Activated CD4-positive, CD25-positive, alpha-beta regulatory T cell (primary cell): ENCODE measurements at places on chromosomes 7 and 10.
A peak's percentile ranks its signal among the peaks of the same experiment; 100 is the strongest.

GRCh38 chr10:58438986-58439385, 53.8 kb downstream of the TFAM start:
- DNase-seq = no peak

DNA sequence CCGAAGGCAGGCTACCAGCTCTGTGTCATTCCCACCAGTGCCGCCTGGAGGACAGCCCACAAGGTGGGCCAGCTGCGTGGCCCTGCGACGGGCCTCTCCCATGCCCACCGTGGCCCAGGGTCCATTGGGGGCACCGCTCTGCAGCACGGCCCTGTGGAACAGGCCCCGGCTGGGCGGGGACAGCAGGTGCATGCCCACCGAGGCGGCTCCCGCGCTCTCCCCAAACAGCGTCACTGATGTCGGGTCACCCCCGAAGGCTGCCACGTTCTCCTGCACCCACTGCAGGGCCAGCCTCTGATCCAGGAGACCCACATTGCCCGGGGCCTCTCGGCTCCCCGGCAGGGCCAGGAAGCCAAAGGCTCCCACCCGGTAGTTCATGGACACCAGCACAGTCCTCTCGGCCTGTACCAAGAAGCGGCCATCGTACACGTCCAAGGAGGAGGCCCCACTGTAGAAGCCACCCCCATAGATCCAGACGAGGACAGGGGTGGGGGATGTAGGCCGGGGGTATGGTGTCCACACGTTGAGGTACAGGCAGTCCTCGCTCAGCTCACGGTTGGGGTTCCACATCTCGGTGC, 2.3 kb downstream of the ACHE start:
- DNase-seq = no peak

- DNase-seq = no peak
Measured at GRCh38 chr10:123301077-123301857, 147.1 kb downstream of the BUB3 start.

DNA sequence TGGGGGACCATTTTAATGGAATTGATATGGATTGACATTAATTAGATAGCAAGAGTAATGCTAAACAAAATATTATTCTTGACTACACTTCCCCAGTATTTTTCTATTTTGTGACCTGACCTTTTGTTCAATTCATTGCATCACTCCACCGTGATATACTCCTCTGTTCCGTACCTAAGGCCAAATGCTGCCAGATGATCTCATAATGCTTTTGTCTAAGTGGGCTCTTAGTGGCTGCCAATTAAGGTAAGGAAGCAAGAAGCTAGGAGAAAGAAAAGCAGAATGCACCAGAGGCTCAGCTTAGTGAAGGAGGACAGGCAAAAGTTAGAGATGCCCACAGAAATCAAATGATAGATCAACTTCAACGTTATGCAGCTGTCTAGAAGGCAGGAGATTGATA, 36.4 kb downstream of the FEZF1 start:
- no peak for DNase-seq

- DNase-seq = no peak
Measured at GRCh38 chr7:90262438-90262837, 17.5 kb downstream of the CFAP69 start.

GRCh38 chr7:48660306-48660870, 264.0 kb upstream of the CDC14C start:
- DNase-seq = no peak

DNA sequence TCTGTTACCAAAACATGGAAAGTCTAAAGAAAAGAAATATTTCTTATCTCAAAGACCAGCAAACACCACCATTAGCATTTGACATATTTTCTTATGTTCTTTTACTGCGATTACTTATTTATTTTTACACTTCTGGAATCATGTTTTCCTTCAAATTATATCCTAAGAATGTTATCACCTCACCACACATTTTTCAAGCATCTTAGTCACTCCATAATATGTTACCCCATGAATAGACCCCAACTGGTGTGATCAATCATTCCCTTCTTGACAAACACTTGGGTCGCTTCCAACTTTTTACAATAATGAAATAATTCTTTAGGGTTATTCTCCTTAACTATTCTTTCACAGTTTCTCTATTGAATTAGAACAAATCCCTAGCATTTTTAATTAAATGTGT, 67.4 kb downstream of the AMPH start:
- DNase-seq = no peak

GRCh38 chr10:117616179-117616578, 73.6 kb downstream of the EMX2 start:
- DNase-seq = no peak

- no peak for DNase-seq
Measured at GRCh38 chr10:109820620-109821405, 102.5 kb downstream of the XPNPEP1 start.

DNA sequence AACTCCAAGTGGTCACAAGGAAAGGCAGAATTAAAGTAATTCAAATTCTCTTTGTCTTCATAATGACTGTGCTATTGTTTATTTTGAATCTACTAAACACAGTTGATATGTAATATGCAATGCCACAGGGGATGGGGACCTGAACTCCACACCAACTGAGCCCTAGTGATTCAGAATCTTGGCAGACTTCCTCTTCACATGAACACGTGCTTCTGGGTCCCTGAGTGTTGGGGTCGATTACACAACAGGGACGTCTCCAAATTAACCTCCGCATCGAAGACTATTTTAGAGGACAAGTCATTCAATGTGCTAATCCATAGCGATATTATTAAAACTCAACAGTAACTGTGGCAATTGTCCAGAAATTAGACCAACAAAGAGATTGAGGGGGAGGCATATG, 95.3 kb upstream of the CARD11 start:
- no peak for DNase-seq

GRCh38 chr10:33052915-33053810, 95.1 kb upstream of the ITGB1 start:
- no peak for DNase-seq

DNA sequence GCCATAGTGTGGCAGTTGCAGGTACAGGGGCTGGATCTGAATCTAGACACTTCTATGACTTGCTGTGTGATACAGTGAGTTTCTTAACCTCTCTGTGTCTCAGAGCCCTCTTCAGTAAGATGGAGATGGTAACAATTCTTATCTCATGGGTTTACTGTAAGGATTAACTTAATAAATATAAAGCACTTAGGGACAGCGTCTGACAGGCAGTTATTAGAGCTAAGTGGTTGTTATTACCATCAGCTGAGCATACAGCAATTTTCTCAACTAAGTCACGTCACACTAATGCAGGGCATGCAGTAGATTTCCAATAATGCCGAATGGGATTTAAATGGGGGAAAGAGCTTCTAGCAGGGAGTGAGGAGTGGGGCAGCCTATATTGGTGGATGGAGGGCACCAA, 162.6 kb downstream of the SH2D4B start:
- DNase-seq = no peak

- peak; percentile 89 for DNase-seq
Measured at GRCh38 chr7:76359111-76359977, 553 bp upstream of the YWHAG start.

- no peak for DNase-seq
Measured at GRCh38 chr7:98126311-98127142, 19.9 kb downstream of the LMTK2 start.

DNA sequence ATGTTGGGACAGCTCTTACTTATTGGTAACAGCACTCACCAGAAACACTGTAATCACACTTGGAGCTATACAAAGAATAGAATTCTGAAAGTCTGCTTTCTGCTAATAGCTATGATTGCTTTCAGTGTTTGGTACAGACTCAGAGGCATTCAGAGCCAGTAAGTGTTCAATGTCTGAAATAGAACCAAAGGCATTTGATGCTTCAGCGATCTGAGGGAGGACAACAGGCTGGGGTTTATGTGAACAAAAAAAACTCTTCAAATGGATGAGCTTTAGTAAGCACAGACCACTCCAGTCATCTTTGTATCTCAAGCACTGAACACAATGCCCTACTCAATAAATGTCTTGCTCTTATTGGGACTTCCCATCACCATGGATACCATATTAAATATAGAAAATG, 322.8 kb upstream of the GRM3 start:
- DNase-seq = no peak

- DNase-seq = no peak
Measured at GRCh38 chr7:5229451-5230264, 39.6 kb downstream of the WIPI2 start.

GRCh38 chr10:13351340-13351915, 3.3 kb upstream of the SEPHS1 start:
- DNase-seq = no peak

DNA sequence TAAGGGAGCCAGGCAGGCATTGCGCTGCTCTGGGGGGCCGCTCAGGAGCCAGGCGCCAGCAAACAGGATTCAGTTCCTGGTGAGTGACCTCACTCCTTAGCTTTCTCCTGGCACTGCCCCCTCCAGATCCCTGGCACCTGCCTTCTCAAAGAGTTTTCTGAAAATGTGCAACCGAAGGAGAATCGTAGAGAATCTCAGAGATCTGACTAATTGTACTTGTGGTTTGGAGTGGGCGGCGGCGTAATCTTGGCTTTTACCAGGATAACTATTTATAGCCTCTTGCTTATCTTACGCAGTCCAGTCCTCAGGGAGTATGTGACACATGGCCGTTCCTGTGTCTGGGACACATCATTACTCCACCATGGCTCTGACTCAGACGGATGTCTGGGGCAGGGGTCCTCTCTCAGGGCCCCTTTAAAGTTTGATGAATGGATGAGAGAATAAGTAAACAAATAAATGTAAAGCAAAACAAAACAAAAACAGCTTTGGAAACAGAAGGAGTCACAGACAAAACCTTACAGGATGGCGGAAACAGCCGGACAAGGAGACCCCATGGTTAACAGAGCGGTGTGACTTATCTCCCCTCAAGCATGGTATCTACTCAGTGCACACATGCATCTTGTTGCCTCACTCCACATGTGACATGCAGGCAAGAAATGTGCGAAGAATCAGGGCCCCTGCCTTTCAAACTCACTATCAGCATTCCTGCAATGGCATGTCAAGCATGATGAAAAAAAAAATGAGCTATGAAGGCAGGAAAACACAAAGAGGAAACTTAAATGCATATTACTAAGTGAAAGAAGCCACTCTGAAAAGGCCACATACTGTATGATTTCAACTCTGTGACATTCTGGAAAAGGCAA, 99.7 kb downstream of the TNS3 start:
- no peak for DNase-seq

- DNase-seq = no peak
Measured at GRCh38 chr7:105769901-105770628, 106.3 kb downstream of the ATXN7L1 start.

GRCh38 chr7:25805027-25805687, 346.8 kb upstream of the NFE2L3 start:
- no peak for DNase-seq

DNA sequence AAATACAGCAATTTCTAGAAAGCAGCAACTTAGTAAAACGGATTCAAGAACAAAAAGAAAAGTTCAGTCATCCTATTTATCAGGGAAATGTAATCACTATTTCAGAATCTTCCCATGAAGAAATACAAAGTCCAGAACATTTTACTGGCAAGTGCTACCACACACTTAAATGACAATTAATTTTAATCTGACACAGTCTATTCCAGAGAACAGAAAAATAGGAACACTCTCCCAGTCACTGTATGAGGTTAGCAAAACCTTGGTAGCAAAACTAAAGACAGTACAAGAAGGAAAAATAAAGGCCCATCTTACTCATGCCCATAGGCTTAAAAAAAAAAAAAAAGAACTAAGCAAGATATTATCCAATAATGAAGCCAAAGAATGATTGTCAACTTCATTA, 295.8 kb downstream of the CELF2 start:
- DNase-seq = no peak

GRCh38 chr10:61452655-61453641, at the start of gene TMEM26:
Gene TMEM26 (minus strand): TSS chr10:61453381. CDS start chr10:61453081, 300 bp downstream.
- no peak for DNase-seq

DNA sequence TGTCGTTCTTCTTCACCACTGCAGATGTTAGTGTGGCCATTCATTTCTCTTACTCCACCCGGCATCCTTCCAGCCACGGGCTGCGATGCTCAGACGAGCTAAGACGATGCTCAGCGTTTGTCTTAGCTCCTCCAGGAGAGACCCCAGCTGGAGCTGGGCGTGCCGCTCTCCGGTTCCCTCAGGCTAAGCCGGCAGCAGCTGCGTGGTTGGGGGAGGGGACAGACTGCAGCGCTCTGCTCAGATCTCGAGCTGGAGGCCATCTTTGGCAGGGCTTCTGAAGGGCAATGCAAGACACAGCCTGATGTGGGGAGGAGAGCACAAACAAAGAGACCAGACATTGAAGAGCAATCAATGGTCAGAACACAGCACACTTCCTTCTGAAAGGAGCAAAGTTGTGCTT, 4.8 kb downstream of the INA start:
- DNase-seq = no peak

- DNase-seq = no peak
Measured at GRCh38 chr10:114825513-114826253, 4.1 kb downstream of the FHIP2A start.

DNA sequence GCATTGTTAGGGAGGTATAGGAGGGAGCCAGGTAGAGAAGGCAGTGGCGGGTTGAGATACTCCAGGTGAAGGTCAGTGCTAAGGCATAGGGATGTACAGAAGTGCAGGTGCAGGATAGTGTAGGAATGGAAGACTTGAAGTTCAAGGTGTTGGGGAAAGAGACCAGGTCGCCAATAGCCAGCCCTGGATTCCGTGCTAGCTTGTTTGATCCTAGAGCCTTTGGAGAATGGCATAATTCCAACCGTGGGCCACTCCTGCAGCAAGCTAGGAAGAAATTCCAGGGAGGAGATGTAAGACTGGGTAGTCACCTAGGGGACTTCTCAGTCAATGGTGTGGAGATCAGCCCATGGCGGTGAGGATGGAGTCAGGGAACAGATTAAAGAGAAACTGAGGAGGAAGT, 272.7 kb downstream of the RPS24 start:
- no peak for DNase-seq

- DNase-seq = no peak
Measured at GRCh38 chr7:22681312-22681711, 45.7 kb upstream of the IL6 start.

GRCh38 chr10:77383861-77384553, 253.6 kb downstream of the KCNMA1 start:
- DNase-seq = no peak

GRCh38 chr10:5442065-5442989, 30.0 kb downstream of the NET1 start:
- DNase-seq = no peak

GRCh38 chr10:57303566-57303965, 942.5 kb upstream of the ZWINT start:
- no peak for DNase-seq

GRCh38 chr10:52484206-52485065, 170.4 kb downstream of the DKK1 start:
- DNase-seq = no peak

GRCh38 chr10:88038268-88038667, 174.8 kb downstream of the PTEN start:
- DNase-seq = no peak
